ENCODE measurements at places on chromosomes 7 and 10. TPM values are rescaled to one million over a fixed set of nuclear protein-coding genes. Genes with fewer than 3 reads are reported as not detected.

PLEKHS1 gene
- not detected for total RNA-seq

CFAP46 gene
- not detected for total RNA-seq

GRB10 gene
- total RNA-seq = 3.6 TPM

SMC3 gene
- 87.3 TPM for total RNA-seq

VIPR2 gene
- 1.7 TPM for total RNA-seq

VGF gene
- total RNA-seq = 0.28 TPM

AOAH gene
- total RNA-seq = 17.8 TPM

GALNT17 gene
- total RNA-seq = not detected

PAPSS2 gene
- total RNA-seq = 0.07 TPM

MSMB gene
- total RNA-seq = not detected

ASZ1 gene
- not detected for total RNA-seq

DNA sequence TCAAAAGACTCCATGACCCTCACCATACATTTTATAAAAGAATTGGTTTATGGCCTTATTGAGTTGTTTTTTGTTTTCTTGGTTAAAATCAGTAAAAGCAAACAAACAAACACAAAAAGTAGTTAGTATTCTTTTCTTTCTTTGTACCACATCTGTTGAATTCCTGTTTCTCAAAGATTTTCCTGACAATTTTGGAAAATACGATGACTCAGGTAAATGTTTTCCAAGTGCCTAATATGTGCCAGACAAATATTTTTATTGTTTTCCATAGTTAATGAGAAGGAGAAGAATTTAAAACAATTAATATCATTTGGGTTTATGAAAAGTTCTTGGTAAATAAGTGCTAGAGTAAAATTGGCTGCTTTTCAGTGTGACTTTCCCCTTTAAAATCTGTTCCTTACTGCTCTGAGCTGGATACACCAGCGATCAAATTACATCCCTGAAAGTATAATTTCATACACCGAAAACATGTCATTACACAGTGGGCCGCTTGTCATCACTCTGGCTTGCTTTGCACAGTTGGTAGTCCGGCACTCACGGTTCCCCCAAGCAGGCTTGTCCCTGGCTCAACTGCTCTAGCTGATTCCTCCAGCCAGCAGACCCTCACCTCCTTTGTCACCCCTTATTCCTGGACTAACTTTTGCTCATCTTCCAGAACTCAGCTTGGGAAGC is 80.5 kb downstream of the TBXAS1 start:
- peaks cover 5% of the 10 kb centered on the region for H3K4me1 ChIP-seq
- no peak overlapping the region for H3K27ac ChIP-seq
- H3K36me3 ChIP-seq = no peaks in the 10 kb centered on the region
- peaks cover 28% of the 10 kb centered on the region for H3K27me3 ChIP-seq
- H3K4me3 ChIP-seq = no peak overlapping the region
- no peak for DNase-seq

GRCh38 chr10:23343591-23344240 is 881 bp downstream of the C10orf67 start:
- H3K27me3 ChIP-seq = no peaks in the 10 kb centered on the region
- peak overlapping the region; percentile 93 for H3K4me3 ChIP-seq
- DNase-seq = peak; percentile 85
- H3K36me3 ChIP-seq = no peaks in the 10 kb centered on the region

DNA sequence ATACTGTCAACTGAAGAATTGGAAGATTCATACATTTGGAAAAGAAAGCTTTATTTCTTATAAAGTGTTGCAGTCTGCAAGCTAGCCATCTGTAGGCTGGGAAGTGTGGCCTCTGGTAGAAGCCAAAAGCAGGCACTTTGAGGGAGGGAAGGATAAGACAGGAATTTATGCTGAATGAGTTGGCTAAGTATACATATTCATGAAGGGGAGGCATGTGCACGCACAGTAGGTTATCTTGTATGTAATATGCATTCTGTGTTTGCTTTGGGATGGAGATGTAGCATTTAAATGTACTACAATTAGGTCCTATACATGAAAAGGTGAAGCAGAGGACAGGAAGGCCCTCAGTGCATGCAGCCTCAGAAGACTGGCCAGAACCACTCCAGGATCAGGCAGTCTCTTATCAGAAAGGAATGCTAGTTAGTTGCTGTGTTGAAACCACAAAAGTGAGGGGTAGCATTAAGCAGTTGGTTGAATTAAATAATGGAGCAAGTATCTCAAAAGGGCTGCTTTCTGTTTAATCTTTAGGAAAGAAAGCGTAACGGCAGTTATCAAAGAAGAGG is 40.9 kb downstream of the MYO3A start:
- H3K27me3 ChIP-seq = peaks cover 2% of the 10 kb centered on the region
- H3K27ac ChIP-seq = no peak overlapping the region
- H3K4me3 ChIP-seq = no peak overlapping the region
- no peak for DNase-seq
- H3K36me3 ChIP-seq = no peaks in the 10 kb centered on the region

DNA sequence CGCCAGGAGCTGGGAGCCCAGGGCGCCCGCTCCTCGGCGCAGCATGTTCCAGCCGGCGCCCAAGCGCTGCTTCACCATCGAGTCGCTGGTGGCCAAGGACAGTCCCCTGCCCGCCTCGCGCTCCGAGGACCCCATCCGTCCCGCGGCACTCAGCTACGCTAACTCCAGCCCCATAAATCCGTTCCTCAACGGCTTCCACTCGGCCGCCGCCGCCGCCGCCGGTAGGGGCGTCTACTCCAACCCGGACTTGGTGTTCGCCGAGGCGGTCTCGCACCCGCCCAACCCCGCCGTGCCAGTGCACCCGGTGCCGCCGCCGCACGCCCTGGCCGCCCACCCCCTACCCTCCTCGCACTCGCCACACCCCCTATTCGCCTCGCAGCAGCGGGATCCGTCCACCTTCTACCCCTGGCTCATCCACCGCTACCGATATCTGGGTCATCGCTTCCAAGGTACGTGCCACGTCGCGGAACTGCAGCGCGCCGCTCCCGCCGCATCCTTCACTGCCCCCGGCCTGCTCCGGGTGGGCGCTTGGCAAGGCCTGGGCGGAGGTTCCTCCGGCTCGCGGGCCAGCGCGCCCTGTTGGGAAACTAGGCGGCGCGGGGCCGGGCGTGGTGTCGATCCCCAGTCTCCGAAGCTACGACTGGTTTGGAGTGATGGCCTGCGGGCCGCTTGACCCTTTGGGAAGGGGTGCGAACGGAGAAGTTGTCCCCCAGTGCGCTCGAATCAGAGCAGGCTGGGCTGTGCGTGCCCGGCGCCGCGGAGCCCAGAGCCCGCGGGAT is 868 bp downstream of the EMX2 start:
- peak overlapping the region; percentile 19 for H3K4me3 ChIP-seq
- H3K27me3 ChIP-seq = peaks cover 83% of the 10 kb centered on the region
- DNase-seq = peak; percentile 68
- H3K4me1 ChIP-seq = peaks cover 15% of the 10 kb centered on the region

GRCh38 chr10:99337311-99337811 is 8.2 kb downstream of the CNNM1 start:
- no peaks in the 10 kb centered on the region for H3K4me1 ChIP-seq
- H3K27ac ChIP-seq = no peak overlapping the region
- no peak overlapping the region for H3K4me3 ChIP-seq

- no peaks in the 10 kb centered on the region for H3K27me3 ChIP-seq
- no peaks in the 10 kb centered on the region for H3K36me3 ChIP-seq
Observed at GRCh38 chr7:25314094-25314730, 85.9 kb upstream of the NPVF start.

DNA sequence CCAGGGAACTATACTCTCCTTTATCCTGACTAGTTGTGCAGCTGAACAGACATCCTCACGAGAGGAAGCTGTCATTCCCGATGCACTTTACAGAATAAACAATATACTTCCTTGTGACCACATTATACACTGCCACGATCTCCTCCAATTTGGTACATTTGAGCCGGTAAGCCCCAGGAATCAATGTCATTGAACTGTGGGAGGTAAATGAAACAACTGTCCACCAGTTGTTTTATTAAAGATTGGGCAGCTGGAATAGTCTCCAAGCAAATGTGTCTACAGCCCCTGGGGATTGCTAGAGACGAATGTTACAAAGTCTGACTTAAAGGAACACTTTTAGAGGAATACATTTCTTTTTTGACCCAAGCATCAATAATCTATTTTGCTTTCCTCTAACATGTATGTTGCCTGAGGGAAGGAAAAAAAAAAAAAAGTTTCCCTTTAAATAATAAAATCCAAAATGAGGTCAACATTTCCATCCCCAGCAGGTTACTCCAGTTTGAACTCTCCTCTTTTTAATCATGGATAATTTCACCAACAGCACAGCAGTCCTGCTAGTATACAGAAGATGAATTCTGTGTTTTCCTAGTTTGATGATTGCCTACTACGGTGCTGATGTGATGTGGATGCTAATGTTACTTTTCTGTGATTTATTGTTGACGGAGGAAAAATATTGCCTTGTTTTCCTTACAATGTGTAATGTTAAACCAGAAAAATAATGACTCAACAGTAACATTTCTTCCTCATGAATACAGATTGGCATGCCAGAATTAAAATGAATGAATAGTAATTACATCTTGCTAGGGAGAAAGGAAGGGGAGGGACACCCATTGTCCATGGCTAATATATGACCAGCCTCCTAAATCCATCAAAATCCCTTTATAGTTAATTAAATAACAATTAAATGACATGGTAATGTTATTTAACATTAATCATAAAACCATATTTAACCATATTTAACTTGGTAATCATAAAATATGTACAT is 360.9 kb downstream of the NEBL start:
- DNase-seq = no peak
- no peaks in the 10 kb centered on the region for H3K36me3 ChIP-seq
- H3K27ac ChIP-seq = no peak overlapping the region
- no peaks in the 10 kb centered on the region for H3K4me1 ChIP-seq
- no peak overlapping the region for H3K4me3 ChIP-seq
- no peaks in the 10 kb centered on the region for H3K27me3 ChIP-seq

DNA sequence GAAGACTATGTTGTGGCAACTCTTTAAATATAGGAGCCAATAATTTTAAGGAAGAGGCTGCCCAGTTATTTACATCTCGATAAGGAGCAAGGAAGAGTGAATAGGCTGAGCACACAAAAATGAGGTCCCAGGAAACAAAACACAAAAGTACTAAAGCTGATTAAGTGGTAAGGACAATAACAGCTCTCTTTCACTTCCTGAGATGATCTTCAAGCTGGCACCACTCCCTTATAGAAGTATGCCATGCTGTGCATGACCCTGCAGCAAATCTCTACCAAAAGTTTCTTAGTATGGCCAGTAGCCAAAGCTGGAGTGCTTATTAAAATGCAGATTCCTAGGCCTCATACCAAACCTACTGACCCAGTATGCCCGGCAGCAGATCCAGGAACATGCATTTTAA is 39.7 kb downstream of the CADPS2 start:
- H3K36me3 ChIP-seq = no peaks in the 10 kb centered on the region
- no peak overlapping the region for H3K4me3 ChIP-seq
- no peak for DNase-seq
- no peak overlapping the region for H3K27ac ChIP-seq
- no peaks in the 10 kb centered on the region for H3K4me1 ChIP-seq
- H3K27me3 ChIP-seq = no peaks in the 10 kb centered on the region

GRCh38 chr7:93968911-93969620 is 35.1 kb downstream of the BET1 start:
- H3K27me3 ChIP-seq = no peaks in the 10 kb centered on the region
- no peaks in the 10 kb centered on the region for H3K36me3 ChIP-seq
- no peak for DNase-seq
- no peak overlapping the region for H3K27ac ChIP-seq
- no peaks in the 10 kb centered on the region for H3K4me1 ChIP-seq

DNA sequence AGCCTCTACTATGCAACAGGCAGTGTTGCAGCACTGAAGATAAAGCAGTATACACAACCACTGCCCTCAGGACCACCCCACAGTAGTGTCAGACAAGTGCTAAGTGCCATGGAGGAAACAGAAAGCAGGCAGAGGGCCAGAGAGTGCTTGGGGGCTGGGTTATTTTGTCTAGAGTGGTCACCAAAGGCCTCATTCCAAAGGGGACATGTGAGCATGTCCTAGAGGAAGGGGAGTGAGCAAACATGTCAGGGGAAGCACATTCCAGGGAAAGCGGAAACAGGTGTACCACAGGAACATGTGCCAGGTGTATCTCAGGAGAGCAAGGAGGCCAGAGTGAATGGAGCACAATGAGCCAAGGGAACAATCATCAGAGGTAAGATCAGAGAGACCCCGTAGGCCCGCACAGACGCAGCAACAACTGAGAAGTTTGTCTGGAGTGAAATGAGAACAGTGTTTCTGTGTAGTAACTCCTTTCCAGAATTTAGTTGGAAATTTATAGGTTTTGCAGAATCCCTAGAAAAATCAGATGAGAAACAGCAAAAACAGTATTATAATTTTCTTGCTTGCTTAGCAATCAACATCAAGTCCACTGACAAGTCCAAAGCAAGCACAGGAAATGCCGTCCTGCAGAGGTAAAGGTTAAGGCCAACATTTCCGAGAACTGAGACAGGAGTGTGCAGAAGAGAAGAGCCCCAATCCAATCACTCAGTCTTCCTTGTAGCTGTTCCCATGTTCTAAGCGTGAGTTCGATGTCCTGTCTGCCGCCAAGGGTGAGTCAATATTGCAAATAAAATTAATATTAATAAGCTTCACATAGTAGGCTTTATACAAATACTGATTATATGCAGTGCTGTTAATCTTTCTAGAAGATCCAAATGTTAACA is 67.3 kb downstream of the SGMS1 start:
- no peak overlapping the region for H3K4me3 ChIP-seq
- DNase-seq = no peak
- no peaks in the 10 kb centered on the region for H3K27me3 ChIP-seq

DNA sequence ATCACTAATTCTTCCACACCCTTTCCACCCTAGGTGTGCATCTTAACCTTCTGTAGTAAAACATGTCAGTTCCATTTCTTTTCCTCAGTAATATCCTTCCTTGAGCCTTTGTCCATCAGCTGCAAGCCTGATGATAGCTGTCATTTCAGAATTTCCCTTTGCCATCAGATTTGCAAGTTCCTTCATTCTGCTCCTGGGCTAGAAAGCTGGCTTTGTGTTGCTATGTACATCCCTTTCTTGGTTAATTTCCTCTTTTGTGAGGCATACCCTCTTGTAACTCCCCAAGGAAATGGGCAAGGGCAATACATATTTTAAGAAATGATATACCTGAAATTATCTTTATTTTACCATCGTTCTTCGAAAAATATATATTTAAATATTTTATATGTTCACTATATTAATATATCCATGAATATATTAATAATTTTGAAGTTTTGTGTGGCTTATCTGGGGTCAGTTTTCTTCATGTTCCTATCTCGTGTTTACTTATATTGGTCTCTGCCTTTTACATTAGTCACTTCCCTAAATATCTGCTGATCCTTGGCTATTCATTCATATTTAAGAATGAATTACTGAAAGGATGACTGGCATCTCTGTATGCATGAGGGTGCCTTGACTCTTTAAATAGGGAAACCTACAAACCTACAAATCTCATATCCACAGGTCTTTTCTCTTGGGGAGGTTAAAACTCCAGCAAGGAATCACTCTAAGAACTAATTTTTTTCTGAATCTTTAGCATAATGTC is 143.8 kb downstream of the ZNF22 start:
- H3K27me3 ChIP-seq = peaks cover 18% of the 10 kb centered on the region
- DNase-seq = no peak
- H3K27ac ChIP-seq = no peak overlapping the region
- H3K4me1 ChIP-seq = no peaks in the 10 kb centered on the region
- no peak overlapping the region for H3K4me3 ChIP-seq

- H3K4me1 ChIP-seq = peaks cover 3% of the 10 kb centered on the region
- H3K27me3 ChIP-seq = no peaks in the 10 kb centered on the region
- no peak overlapping the region for H3K4me3 ChIP-seq
- no peaks in the 10 kb centered on the region for H3K36me3 ChIP-seq
Observed at GRCh38 chr10:44854693-44855350, 56.3 kb upstream of the TMEM72 start.
